Nasal cavity respiratory epithelium epithelial cell of viscerocranial mucosa (primary cell): ENCODE measurements at places on chromosomes 2 and 18. TPM values are rescaled to one million over a fixed set of nuclear protein-coding genes. Genes with fewer than 3 reads are reported as not detected.

AGAP1 gene
- total RNA-seq: 19.5 and 30.0 TPM in 2 replicates

SP140 gene
- total RNA-seq: under 0.01 and 0.36 TPM in 2 replicates

SIX3 gene
- 0.68 and 4.1 TPM in 2 replicates for total RNA-seq

TYMS gene
- total RNA-seq: 6.8 and 6.9 TPM in 2 replicates

GKN1 gene
- not detected in 2 replicates for total RNA-seq

GPATCH11 gene
- total RNA-seq: 6.2 and 7.0 TPM in 2 replicates

CRYGD gene
- not detected in 2 replicates for total RNA-seq

DYNC2LI1 gene
- total RNA-seq: 15.0 and 17.7 TPM in 2 replicates

ACVR1C gene
- 0.34 and 0.50 TPM in 2 replicates for total RNA-seq

MGAT5 gene
- total RNA-seq: 75.5 and 77.9 TPM in 2 replicates

CFAP210 gene
- not detected in 2 replicates for total RNA-seq

C2orf66 gene
- total RNA-seq: under 0.01 and 0.93 TPM in 2 replicates
